T-helper 2 cell treated with Interferon-gamma antibody and Interleukin-4, amounts not matched to agents 5 μg/mL and 100 μg/mL, for 36 hours (primary cell): ENCODE measurements at places on chromosomes 12 and 14.

- H3K4me1 ChIP-seq = no peaks in the 10 kb centered on the region
- peaks cover 2% of the 10 kb centered on the region for H3K27me3 ChIP-seq
- no peak overlapping the region for H3K27ac ChIP-seq
Measured at GRCh38 chr12:88450136-88450535, 130.1 kb downstream of the KITLG start.

DNA sequence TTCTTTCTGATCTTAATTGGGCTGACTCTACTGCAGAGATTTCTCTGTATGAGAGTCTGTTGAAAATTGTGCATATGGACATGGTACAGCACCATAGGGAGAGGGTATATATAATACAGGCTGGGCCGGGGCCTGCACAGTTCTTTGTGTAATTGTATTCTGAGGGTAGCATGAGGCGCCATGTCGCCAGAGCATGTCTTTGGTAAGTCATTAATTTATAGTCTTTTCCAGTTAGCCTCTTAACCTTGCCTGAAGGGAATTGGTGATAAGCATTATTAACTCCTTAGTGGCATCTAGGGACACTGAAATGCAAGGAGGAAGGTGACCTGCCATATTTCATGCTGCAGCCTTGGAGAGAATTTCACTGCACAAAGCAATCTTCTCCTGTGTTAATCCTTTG is 569.9 kb downstream of the TMTC2 start:
- no peaks in the 10 kb centered on the region for H3K27me3 ChIP-seq
- H3K36me3 ChIP-seq = no peaks in the 10 kb centered on the region
- H3K4me3 ChIP-seq = no peak overlapping the region
- H3K27ac ChIP-seq = no peak overlapping the region
- no peak for DNase-seq
- H3K4me1 ChIP-seq = no peaks in the 10 kb centered on the region

DNA sequence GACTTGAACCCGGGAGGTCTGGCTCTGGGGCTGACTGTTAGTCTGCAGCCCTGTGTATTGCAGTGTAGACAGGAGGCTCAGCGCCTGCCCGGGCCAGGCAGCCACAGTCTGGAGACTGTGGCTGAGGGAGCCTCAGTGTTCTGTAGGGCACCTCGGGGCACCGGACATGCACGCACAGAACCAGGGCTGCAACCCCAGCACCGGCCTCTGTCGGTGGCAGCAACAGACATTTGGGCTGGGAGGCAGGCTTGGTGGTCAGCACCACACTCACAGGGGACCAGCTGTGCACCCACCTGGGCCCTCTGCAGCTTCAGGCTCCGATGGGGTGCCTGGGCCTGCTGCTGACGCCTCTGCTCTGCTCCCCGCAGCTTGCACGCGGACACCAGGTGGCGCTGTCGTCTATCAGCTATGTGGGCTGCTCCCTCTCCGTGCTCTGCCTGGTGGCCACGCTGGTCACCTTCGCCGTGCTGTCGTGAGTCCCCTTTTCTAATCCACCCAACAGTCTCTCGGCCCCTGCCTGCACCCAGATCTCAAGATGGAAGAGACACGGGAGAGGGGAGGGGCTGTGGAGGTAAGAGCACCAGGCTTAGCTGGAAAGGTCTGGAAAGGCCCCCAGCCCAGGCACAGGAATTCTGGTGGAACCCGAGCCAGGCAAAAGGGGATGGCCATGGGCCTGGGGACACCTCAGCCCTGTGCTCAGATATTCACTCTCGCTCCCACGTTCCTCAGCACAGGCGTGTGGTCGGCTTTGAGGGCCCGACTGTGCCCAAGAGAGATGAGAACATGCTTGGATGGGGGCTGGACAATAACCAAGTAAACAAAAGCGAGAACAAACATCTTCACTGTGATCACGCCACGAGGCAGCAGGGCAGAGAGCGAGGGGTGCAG is 151.0 kb downstream of the ADGRD1 start:
- H3K27ac ChIP-seq = peak overlapping the region; percentile 22
- H3K27me3 ChIP-seq = no peaks in the 10 kb centered on the region
- no peak overlapping the region for H3K4me3 ChIP-seq
- H3K36me3 ChIP-seq = peaks cover 1% of the 10 kb centered on the region
- peaks cover 17% of the 10 kb centered on the region for H3K4me1 ChIP-seq

- DNase-seq = no peak
- no peaks in the 10 kb centered on the region for H3K36me3 ChIP-seq
- H3K27ac ChIP-seq = no peak overlapping the region
- no peak overlapping the region for H3K4me3 ChIP-seq
Measured at GRCh38 chr12:1882850-1883470, 35.5 kb downstream of the CACNA2D4 start.

DNA sequence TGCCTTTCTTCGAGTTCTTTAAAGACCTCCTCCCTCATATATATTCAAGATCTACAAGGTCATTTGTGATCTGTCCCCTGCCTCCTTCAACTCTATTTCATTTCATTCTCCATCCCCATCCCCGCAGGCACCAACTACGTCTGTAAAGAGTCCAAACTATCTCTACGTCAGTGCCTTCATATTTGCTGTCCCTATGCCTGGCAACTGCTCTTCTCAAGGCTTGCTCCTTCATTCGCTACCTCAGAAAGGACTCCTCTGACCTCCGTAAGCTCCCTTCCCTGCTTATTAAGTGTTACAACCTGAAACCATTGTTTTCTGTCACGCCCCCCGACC is 650 bp downstream of the LLPH start:
- H3K27ac ChIP-seq = peak overlapping the region; percentile 96
- peak overlapping the region; percentile 96 for H3K4me3 ChIP-seq
- DNase-seq = no peak
- H3K27me3 ChIP-seq = no peaks in the 10 kb centered on the region
- H3K36me3 ChIP-seq = peaks cover 51% of the 10 kb centered on the region
- H3K4me1 ChIP-seq = peaks cover 43% of the 10 kb centered on the region

GRCh38 chr12:45732250-45732649 is 2.7 kb downstream of the ARID2 start:
- H3K36me3 ChIP-seq = peaks cover 48% of the 10 kb centered on the region
- peaks cover 23% of the 10 kb centered on the region for H3K4me1 ChIP-seq
- H3K27me3 ChIP-seq = no peaks in the 10 kb centered on the region
- peak overlapping the region; percentile 76 for H3K4me3 ChIP-seq

DNA sequence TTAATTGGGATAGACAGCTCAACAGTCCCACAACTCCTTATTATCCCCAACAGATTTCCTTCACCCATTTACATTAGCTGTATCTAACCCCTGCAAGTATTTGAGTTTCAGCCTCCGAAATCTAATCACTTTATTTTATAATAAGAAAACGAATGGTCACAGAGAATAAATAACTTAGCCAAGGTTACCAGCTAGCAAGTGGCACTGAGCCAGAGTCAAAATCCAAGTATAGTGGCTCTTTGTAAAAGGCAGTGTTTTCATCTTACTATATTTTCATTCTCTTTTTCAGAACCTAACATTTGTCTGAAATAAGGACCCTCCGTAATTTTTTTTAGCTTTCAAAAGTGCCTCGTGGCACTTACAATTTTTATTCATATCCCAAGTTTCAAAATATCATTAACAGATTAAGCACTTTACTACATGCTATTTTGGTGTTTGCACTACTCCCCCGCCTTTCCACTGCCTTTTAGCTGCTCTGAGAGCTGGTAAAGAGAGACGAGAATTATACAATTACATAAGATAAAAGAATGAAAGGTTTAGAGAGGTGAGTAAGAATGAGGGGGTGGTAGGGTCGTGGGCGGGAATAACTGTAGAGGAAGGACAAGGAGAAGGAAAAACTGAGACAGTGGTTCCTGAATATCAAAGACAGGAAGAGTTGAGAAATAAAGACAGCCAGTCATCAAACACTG is 3.7 kb upstream of the USP15 start:
- H3K27me3 ChIP-seq = no peaks in the 10 kb centered on the region
- H3K4me1 ChIP-seq = peaks cover 34% of the 10 kb centered on the region
- H3K36me3 ChIP-seq = peaks cover 18% of the 10 kb centered on the region
- peak overlapping the region; percentile 8 for H3K4me3 ChIP-seq

- H3K27ac ChIP-seq = no peak overlapping the region
- DNase-seq = no peak
- no peaks in the 10 kb centered on the region for H3K27me3 ChIP-seq
- H3K4me3 ChIP-seq = no peak overlapping the region
- H3K36me3 ChIP-seq = no peaks in the 10 kb centered on the region
Measured at GRCh38 chr12:91239481-91239880, 56.9 kb upstream of the DCN start.
